ENCODE measurements at places on chromosomes 4 and X.

- no peak for DNase-seq
Measured at GRCh38 chr4:53967986-53968385, 96.4 kb downstream of the CHIC2 start.

GRCh38 chr4:189802884-189803283 lies 137.8 kb upstream of the FRG1 start:
- DNase-seq: no peak

DNA sequence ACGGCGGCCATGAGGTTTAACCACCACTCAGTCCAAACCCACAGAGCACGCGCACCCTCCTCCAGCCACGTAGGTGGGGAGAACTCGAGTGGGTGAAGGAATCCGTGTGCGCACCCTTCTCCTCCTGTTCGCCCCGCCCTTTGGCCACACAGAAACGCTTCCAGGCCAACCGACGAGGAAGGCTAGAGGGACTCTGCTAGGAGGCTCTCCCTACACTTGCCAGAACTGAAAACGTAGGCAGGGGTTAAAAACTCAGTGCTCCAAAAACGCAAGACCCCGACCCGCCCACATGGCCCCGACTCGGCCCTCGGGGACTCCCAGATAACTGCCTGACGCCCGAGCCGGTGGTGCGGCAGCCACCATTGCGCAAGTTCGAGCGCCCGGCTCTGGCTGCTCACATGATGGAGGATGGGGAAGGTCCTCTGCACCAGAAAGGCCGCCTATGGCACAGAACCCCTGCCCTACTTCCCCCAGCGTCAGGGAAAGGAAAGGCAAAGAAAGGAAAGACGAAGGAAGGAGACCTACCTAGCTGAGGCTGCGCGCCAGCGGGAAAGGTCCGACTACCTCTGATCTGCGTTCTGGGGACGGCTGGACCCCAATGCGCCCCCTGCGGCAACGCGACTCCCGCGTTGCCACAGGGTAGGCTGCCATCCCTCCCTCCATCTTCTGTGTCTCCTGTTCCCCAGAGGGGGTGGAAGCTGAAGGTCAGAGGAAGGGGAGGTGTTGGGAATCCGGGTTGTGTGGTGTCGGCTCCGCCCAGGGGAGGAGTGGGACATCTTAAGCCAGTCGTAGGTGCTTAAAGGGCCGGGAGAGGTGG lies 201.9 kb upstream of the AGTR2 start:
- no peak for DNase-seq

DNA sequence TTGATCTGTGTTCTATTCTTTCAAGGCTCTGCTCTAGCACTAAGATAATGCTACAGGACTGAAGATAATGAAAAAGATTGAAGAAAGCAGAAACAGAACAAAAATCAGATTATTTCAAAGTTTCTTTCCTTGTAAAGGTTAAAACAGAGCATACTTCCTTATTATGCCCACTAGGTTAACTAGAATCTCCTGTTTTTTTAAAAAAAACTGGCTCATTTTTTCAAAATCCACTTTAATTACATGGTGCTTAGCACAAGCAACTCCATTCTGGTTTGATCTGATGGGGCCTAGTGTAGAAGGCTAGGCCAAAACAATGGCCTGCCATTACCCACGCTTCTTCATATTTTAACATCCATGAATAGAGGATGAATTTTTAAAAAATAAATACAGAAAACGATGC lies 1.2 kb upstream of the UBA6 start:
- DNase-seq: no peak

DNA sequence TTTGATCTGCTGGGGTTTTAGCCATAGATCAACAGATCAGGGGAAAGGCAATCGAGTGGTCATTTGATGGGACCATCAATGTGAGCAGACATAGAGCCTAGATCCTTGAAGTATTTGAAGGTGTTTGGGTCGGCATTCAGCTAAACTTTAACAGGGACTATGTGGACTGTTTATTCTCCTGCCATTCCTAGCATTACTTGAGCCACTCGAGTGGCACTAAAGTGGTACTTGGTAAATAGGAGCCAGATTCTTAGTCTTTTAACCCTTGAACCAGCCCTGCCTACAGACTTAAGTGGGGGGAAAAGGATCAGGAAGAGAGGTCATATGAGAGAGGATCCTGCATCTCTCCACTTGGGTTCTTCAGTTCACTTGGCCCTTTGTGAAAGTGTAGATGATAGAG lies 3.8 kb downstream of the MSN start:
- no peak for DNase-seq

Measured in CD4-positive, alpha-beta T cell (primary cell).